Mesothelial cell of epicardium (in vitro differentiated cells): ENCODE measurements at places on chromosomes 3 and 15.

- DNase-seq = peak; percentile 92
Measured at GRCh38 chr15:78241017-78241416, 6.7 kb upstream of the ACSBG1 start.

GRCh38 chr15:65921780-65922179, 52.5 kb downstream of the RAB11A start:
- DNase-seq = no peak

- no peak for DNase-seq
Measured at GRCh38 chr3:169841171-169841570, 28.5 kb upstream of the LRRC34 start.

DNA sequence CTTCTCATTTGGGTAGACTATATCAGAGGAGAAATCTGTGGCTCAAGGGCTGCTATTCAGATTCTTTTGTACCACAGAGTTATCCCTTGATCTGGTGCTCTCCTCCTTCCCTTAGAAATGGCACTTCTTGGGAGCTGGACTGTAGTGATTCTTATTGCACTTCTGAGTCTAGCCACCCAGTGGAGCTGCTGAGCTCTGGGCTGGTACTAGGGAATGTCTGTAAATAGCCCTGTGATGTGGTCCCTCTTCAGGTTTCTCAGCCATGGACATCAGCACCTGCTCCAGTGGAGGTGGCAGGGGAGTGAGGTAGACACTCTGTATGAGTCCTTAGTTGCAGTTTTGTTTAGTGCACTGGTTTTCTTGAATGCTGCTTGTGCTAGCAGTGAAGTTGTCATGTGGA, 1292.6 kb downstream of the SI start:
- DNase-seq = no peak
